Pericardium fibroblast (primary cell): ENCODE measurements at places on chromosomes 11 and 22. TPM values are rescaled to one million over a fixed set of nuclear protein-coding genes. Genes with fewer than 3 reads are reported as not detected.

Gene MPEG1
- total RNA-seq: not detected in 2 replicates

Gene NLRP10
- total RNA-seq: not detected in 2 replicates

Gene SPDYC
- not detected in 2 replicates for total RNA-seq

Gene TREH
- not detected in 2 replicates for total RNA-seq

Gene CLMP
- total RNA-seq: 50.1 and 81.6 TPM in 2 replicates

Gene ACRV1
- total RNA-seq: not detected in 2 replicates

Gene GAL
- 0.26 TPM in 1 of 2 replicates, not detected in the other for total RNA-seq

Gene TBC1D22A
- total RNA-seq: 17.3 and 19.2 TPM in 2 replicates

Gene ISX
- not detected in 2 replicates for total RNA-seq

Gene IGLL1
- total RNA-seq: not detected in 2 replicates

Gene OR5B2
- total RNA-seq: not detected in 2 replicates

Gene BTBD10
- total RNA-seq: 15.5 and 21.6 TPM in 2 replicates

Gene CADM1
- 0.09 and 0.82 TPM in 2 replicates for total RNA-seq

Gene PKP3
- total RNA-seq: 1.9 and 11.9 TPM in 2 replicates

Gene LPXN
- 2.8 and 3.5 TPM in 2 replicates for total RNA-seq

Gene OR51G2
- total RNA-seq: not detected in 2 replicates

Gene ZP1
- total RNA-seq: 0.34 and 0.93 TPM in 2 replicates

Gene HMOX1
- total RNA-seq: 16.2 and 19.9 TPM in 2 replicates

Gene FZD4
- 21.4 and 22.6 TPM in 2 replicates for total RNA-seq

Gene RHOD
- 23.5 and 28.9 TPM in 2 replicates for total RNA-seq

Gene WBP2NL
- not detected in 2 replicates for total RNA-seq

Gene MUC2
- total RNA-seq: not detected in 2 replicates

Gene PATE2
- not detected in 2 replicates for total RNA-seq

Gene NUP98
- 45.6 and 60.2 TPM in 2 replicates for total RNA-seq

Gene TMEM191B
- 0.47 TPM in 1 of 2 replicates, not detected in the other for total RNA-seq

Gene GP1BB
- total RNA-seq: 8.9 and 13.4 TPM in 2 replicates

Gene OR51B2
- total RNA-seq: not detected in 2 replicates

Gene MUC6
- total RNA-seq: not detected in 2 replicates

Gene SAA2
- total RNA-seq: 0.47 TPM in 1 of 2 replicates, not detected in the other

Gene HIC2
- total RNA-seq: 4.0 and 4.2 TPM in 2 replicates
